ENCODE measurements at places on chromosomes 4 and X.

DNA sequence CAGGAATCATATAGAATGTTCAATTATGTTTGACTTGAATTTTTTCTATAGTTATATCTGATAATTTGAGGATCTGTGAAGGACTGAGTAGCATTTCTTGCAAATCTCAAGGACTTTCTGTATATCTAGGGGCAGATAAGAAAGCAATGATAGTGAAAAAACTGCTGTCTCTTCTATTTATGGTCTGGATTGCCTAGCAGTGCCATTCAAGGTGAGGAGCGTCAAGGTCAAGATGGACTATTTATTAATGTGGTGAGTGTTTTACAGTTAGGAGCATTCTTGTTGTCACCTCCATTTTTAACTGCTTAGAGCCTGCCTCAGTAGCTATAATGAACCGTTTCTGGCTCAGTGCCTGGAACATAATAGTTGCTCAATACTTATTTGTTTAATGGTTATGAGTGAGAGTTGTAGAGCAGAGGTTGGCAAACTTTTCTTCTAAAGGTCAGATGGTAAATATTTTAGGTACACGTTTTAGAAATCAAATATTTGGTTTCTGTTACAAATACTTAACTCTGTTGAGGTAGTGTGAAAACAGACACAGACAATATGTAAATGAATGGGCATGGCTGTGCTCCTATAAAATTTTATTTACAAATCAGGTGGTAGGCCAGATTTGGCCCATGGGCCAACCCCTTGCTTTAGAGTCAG, 523.2 kb upstream of the IGFBP7 start:
- DNase-seq = no peak

DNA sequence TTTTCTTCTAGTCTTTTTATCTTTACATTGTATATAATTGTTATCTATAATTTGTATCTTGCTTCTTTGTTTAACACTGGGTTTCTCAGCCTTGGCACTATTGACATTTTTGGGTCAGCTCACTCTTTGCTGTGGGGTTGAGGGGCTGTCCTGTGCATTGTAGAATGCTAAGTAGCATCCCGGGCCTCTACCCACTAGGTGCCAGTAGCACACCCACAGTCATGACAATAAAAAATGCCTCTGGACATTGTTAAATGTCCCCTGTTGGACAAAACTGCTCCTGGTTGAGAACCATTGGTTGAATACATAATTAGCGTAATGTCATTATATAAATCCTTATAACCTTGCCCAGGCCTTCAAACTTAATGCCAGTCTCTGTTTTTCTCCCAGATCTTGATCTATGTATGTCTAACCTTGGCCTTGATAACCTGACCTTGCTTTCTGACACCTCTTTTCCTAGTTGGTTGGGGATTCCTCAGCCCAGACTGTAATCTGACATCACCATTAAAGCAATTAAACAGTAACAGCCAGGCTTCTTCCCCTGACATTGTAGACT, 46.1 kb downstream of the DCX start:
- no peak for DNase-seq

DNA sequence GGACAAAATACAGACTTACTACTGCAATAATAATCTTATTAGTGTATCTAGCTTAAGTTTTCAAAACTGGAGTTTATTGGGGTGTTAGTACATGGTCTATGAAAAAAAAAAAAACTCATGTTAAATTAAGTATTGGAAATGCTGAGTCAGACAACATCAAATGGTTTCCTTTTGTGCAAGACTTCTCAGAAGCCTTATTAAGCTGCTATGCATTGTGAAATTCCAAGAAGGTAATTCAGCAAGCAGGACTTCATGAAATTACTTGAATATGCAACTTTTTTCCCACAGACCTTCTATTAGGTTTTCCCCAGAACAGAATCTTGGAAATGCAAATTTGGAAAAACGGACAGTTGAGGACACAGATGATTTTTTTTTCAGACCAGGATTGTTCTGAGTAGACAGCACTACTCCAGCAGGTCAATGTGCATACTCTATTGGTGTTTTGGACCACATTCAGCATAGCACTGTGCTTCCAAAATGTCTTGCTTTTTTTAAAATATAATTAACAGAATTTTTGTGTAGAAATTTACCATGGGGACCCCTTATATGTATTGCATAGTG, 568.8 kb upstream of the TENM3 start:
- no peak for DNase-seq

DNA sequence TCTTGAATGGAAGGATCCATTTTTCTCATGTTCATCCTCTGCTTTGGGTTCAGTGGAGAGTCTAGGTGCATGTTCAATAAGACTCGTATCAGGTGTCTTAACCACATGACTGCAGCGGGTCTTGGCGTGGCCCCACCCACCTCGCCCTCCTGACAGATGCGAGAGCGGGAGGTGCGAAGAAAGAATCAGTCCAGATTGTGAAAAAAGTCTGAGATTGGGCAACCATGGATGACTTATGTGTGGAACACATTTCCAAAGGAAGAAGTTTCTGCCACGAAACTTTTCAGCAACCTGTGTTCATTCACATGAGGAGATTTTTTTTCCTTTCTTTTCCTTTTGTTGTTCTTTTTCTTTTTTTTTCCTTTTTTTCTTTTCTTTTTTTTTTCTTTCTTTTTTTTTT, 66.8 kb downstream of the NSD2 start:
- DNase-seq = no peak

DNA sequence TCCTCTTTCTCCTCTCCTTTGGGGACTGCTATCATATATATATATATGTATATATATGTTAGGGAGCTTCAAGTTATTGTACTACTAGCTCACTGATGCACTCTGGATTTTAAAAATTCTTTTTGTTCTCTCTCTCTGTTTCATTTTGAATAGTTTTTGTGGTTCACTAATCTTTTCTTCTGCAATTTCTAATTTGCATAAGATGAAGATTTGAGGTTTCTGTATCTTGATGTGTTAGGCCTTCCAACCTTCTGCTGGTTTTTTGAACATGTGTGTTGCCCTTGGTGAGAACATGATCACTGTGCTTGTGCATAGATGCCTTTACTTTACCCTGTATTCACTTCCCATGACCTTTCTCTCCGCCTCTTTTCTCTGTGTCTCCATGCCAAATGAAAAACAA, 7.8 kb upstream of the ZNF718 start:
- no peak for DNase-seq

GRCh38 chr4:41870035-41870434, 65.2 kb upstream of the TMEM33 start:
- no peak for DNase-seq

- DNase-seq = no peak
These were observed 7.1 kb upstream of the BGN start for GRCh38 chrX:153487590-153488071.

DNA sequence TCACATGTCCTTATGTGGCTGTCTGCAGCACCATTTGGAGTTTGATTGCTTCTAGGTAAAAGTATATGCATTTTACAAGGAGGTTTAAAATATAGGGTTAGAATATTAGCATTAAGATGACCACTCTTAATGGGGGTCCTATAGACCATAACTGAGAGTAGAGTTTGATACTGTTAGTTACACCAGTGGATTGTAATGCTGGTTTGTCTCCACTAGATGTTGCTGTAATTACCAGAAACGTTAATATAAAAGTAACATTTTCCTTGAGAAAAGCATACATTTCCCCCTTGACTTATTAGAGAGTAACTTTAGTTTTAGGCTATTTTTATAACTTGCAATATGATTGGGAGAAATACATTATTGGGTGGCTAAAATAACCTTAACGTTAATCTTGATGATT, 93.0 kb downstream of the ZXDA start:
- no peak for DNase-seq

GRCh38 chr4:152258804-152259708, 276.8 kb downstream of the FBXW7 start:
- DNase-seq = no peak

DNA sequence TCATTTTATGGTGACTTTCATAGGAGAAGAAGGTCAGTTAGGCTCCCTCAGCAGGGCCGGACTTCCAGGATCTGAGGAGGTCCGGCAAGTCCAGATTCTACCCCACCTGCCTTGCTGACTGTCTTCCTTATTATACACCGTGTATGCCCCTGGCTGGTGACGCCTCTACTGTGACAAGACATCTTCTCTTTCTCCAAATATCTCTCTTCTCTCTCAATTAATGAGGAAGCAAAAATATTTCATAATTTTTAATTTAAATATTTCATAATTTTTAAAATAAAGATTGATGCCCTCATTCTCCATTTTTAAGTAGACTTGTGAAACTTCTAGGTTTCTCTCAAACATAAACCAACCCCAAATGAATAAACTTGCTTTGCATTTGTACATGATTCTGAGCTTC, 202.5 kb downstream of the NSUN7 start:
- DNase-seq = no peak

- no peak for DNase-seq
These were observed 37.1 kb downstream of the MAB21L2 start for GRCh38 chr4:150619042-150619441.

Data from stimulated activated CD8-positive, alpha-beta memory T cell treated with anti-CD3 and anti-CD28 coated beads, Interleukin-4, amount 100 ng/mL, for 4 hours (primary cell).